Activated T-helper 2 cell treated with anti-CD3 and anti-CD28 coated beads, Interferon-gamma antibody, Interleukin-2, Interleukin-4, amounts not matched to agents 10 μg/mL and 5 μg/mL and 100 μg/mL, durations not matched to agents 14 hours and 24 hours and 36 hours (primary cell): ENCODE measurements at places on chromosomes 13 and 19. TPM values are rescaled to one million over a fixed set of nuclear protein-coding genes. Genes with fewer than 3 reads are reported as not detected.

- H3K4me1 ChIP-seq = peaks cover 4% of the 10 kb centered on the region
- H3K27me3 ChIP-seq = no peaks in the 10 kb centered on the region
- H3K36me3 ChIP-seq = peaks cover 39% of the 10 kb centered on the region
- no peak overlapping the region for H3K4me3 ChIP-seq
Measured at GRCh38 chr19:6378041-6378440, 2.3 kb upstream of the PSPN start.

The POGLUT2 gene
- total RNA-seq = 13.6 and 13.7 TPM in 2 replicates

The TEX26 gene
- total RNA-seq = not detected in 2 replicates

The ANGPTL8 gene
- not detected in 2 replicates for total RNA-seq

GRCh38 chr19:2645826-2646225 lies 56.7 kb downstream of the GNG7 start:
- no peak overlapping the region for H3K27ac ChIP-seq
- no peaks in the 10 kb centered on the region for H3K27me3 ChIP-seq
- H3K4me3 ChIP-seq = no peak overlapping the region
- no peak for DNase-seq

DNA sequence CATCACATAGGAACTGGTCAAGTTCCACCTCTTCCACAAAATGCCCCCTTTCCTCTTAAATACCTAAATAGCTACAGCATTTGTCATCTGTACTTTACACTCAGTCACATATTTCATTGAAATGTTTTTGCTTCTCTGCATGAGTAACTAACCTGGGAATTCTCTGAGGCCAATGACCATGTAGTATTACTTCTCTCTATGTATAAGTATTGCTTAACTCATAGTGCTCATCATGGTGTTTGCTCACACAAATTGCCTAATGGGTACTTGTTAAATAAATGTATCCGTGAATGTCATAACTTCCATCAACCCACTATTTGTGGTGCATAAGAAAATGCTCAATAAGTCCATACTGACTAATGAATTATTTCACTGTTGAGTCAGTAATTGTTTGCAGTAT lies 115.5 kb downstream of the FGF14 start:
- H3K27ac ChIP-seq = no peak overlapping the region
- no peaks in the 10 kb centered on the region for H3K4me1 ChIP-seq
- no peaks in the 10 kb centered on the region for H3K27me3 ChIP-seq
- no peaks in the 10 kb centered on the region for H3K36me3 ChIP-seq
- no peak overlapping the region for H3K4me3 ChIP-seq

DNA sequence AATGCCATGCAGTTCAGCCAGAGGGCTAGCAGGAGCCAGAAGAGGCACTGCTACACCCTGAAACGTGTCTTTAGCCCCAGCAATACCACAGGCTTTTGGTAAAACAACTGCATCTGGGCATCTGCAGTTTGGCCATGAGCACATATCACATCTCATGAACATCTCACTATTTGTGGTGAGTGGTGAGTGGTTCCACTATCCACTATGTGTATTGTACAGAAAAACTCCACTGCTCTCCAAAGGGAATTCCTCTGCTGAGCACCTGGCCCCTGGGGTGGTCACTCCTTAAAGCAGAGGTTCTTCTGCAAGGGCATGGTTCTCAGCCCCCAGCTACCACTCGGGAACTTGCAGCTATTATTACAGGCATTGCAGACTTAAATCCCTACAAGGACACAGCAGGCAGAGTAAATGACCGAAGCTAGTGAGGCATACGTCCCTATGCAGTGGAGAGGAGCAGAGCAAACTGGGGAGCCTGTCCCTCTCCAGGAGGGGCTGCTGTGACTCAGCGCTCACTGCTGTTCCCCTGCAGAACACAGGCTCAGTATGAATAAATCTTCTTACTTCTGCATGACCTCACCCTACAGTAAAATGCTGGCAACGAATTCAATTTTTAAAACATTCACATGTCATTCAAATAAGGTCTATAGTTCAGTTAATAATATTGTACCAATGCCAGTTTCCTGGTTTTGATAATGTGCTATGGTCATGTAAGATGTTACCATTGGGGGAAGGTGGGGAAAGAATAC lies 332.4 kb upstream of the ZNF507 start:
- H3K27me3 ChIP-seq = no peaks in the 10 kb centered on the region
- H3K36me3 ChIP-seq = no peaks in the 10 kb centered on the region
- no peak for DNase-seq
- no peaks in the 10 kb centered on the region for H3K4me1 ChIP-seq

DNA sequence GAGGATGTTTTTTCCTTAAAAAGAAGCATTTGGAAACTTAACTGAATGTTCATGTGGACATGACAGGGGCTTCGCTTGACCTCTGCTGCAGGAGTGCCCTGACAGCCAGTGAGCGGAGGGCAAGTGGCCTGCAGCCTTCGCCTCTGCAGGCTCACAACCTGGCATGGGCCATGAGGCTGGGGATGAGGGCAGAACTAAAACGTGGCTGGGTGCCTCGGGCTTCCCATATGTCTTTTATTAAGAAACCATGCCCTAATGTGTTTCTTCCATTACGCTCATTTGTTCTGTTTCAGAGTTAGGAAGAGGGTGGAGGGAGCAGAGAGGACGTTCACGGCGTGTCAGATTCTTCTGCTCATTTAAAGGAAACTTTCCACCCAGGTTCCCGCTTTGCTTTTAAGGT lies 2.9 kb downstream of the ARHGEF7 start:
- DNase-seq = no peak
- H3K27ac ChIP-seq = no peak overlapping the region
- H3K4me1 ChIP-seq = peaks cover 13% of the 10 kb centered on the region
- H3K4me3 ChIP-seq = no peak overlapping the region
- H3K36me3 ChIP-seq = no peaks in the 10 kb centered on the region

The FARP1 gene
- 0.55 and 0.89 TPM in 2 replicates for total RNA-seq

GRCh38 chr19:55212447-55212846 lies 3.1 kb upstream of the PTPRH start:
- no peak for DNase-seq
- H3K36me3 ChIP-seq = no peaks in the 10 kb centered on the region
- peaks cover 7% of the 10 kb centered on the region for H3K4me1 ChIP-seq
- no peak overlapping the region for H3K27ac ChIP-seq
- H3K4me3 ChIP-seq = no peak overlapping the region

The CPB2 gene
- total RNA-seq = not detected in 2 replicates

GRCh38 chr19:57800696-57801095 lies 14.0 kb downstream of the ZNF552 start:
- H3K27ac ChIP-seq = no peak overlapping the region
- H3K4me1 ChIP-seq = peaks cover 7% of the 10 kb centered on the region
- no peak for DNase-seq
- H3K4me3 ChIP-seq = no peak overlapping the region
- H3K36me3 ChIP-seq = peaks cover 58% of the 10 kb centered on the region
- H3K27me3 ChIP-seq = no peaks in the 10 kb centered on the region

GRCh38 chr13:46296921-46297320 lies 85.2 kb downstream of the LRRC63 start:
- H3K27me3 ChIP-seq = no peaks in the 10 kb centered on the region
- DNase-seq = no peak
- peaks cover 41% of the 10 kb centered on the region for H3K4me1 ChIP-seq
- H3K4me3 ChIP-seq = no peak overlapping the region
- H3K36me3 ChIP-seq = peaks cover 19% of the 10 kb centered on the region
